ENCODE measurements at places on chromosomes 12 and 14.
A peak's percentile ranks its signal among the peaks of the same experiment; 100 is the strongest.

DNA sequence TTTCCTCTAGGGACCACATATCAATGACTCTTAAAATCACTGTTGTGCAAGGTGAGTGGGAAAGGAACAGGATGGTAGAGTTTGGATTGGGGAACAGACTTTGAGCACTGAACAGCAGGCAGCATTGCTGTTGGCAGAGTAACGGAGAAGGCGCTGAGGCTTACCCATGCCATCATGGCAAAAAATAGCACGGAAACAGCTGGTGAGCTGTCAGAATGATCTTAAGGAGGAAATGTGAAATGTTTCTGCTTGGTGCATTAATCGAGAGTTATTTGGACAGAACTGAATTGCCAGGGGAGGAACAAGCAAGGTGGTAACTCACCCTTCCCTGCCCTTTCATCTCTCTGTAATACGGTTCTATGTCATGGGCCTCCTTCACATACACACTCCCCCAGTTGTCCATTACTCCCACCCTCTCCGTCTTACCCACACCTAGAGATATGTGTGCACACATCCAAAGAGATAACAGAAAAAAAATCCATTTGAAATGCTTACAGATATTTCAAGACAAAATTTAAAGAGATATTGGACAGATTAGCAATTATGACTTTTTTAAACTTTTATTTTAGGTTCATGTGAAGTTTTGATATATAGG lies 572.5 kb downstream of the DIO2 start:
- DNase-seq: no peak

DNA sequence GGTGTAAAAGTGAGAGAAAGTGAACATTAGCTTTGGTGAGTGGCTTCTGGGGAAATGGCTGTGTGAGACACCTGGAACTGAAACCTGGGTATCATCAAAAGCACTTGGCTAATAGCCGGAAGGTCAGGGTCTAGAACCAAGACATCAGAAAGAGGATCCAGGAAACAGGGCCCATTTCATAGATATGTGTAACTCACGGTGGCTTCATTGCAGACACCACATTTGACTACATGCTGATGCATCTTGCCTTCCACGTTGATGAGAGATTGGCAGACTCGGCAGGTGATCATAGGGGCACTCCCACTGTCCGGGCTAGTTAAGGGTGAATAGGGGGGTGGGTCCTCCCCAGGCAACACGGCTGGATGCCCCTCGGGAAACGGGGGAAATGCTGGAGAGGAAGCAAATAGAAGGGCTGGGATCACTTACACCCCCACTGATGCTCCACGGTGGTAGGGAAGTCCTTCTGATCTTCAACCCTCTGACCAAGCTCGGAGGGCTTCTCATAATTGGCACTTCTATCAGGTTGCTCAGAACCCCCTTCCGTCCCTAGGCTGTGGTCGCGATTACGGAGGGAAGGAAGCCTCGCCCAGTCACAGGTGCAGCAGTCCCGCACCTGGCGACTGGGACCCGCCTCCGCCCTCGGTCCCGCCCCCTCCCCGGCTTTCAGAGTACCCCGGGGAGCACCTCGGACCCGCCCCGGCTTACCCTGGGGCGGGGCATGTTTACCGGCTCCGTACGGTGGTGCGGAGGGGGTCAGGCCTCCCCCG lies 593 bp downstream of the PIP4P1 start:
- peak; percentile 44 for DNase-seq

DNA sequence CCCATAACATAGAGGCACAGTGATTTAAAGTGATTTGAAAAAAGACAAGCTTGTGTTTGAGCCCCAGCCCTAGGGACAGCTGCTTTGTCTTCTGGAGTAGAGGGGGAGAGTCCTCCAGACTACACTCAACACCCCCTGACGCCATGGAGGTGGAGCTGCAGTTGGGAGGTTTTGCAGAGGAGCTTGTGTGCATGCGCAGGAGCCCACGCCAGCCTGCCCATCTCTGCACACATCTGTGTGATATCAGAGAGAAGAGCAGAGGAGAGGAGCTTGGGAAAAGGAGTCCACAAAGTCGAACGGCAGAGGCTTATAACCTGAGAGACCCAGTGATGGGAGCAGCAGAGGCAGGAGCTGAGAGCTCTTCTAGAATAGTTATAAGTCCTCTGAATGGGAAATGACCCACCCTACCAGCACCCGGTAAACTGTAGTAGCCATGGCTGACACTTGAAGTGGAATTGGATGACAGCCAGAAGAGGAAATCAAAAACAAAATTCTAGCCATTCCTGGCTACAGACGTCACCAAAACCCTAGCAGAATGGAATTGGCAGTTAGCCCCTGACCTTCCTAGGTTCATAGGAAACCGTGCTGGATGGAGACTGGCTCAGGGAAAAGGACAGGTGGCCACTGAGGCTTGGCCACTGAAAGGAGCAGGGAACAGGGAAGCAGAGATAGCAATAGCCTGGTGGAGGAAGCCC lies 185.1 kb upstream of the VASH1 start:
- DNase-seq: no peak

GRCh38 chr14:65321370-65321875 lies 91.1 kb upstream of the FUT8 start:
- DNase-seq: no peak
